Activated CD4-positive, alpha-beta T cell treated with anti-CD3 and anti-CD28 coated beads for 4 hours (primary cell): ENCODE measurements at places on chromosomes 7 and 10.

DNA sequence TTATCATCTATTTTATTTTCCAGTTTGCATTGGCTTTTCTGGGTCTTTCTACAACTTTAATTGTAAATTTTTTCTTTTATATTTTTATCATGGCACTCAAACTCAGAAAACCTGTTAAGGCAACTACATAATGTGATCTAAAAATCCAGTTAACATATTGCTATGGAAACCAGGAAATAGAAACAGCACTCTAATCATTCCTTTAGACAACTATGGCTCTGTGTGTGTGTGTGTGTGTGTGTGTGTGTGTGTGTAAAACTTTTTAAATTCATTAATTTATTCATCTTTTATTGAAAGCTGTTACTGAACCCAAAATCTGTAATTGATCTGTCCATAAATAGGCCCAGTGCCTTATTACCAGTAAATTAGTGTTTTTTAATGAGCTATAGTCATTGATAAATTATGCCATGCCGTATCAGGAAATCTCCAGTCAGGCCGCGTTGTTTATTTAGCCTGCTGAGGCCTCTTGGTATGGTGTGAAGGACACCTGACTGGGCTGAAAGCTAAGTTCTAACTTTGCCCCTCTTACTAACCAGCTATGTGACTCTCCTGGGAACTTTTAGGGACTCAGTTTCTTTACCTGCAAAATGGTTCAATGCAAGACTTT is 1.5 kb upstream of the MET start:
- no peak for DNase-seq

DNA sequence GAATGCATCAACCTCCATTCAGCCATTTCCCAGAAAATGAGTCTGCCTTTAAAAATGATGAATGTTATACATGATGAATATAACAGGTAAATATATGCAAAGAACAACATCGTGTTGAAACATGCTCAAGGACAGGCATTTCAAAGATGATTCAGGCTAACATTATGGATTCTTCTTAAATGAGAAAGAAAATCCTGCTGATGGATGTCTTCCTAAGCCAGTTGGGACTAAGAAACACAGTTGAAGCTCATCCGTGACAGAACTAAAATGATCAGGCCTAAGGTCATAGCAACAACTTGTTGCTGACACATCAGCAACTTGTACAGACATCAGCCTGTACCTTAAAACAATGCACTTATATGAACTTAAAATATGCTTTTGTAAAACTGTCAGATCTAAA is 267.9 kb downstream of the MAGI2 start:
- DNase-seq, result no peak

DNA sequence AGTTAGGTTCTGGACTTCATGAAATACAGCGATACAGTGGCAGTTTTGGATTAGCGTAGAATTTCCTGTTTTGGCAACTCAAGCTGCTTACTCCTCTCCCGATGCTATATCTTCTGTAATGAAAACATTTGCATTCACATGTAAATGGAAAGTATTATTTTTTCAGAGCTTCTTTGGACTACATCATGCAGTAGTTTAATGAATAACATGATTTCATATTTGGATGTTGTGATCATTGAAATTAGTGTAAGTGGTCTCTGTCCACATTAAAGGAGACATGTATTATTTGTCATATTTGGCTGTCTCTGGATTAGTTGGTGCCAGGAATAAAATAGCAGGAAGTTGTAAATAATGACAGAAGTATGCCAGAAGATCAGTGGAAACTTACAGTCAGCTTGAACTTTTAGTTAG is 331.6 kb downstream of the GFRA1 start:
- no peak for DNase-seq

DNA sequence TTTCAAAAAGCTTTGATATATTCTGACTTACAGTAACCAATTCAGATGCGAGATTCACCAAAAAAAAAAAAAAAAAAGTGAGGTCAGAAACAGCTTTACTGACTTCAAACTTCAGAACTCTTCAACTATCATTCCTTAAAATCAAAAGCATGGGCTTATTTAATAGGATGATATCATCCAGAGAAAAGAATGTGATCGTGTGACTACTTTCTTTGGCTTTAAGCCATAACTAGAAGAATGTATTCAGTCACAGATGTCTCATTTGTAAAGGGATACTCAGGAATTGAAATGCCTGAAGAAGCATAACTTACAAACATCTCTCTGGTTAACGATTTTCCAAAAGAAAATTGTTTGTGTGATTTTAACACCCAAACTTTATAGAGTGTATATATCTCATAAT is 11.5 kb downstream of the TPK1 start:
- DNase-seq, result no peak

GRCh38 chr7:105191331-105191730 is 177.3 kb downstream of the KMT2E start:
- DNase-seq, result no peak

- no peak for DNase-seq
Measured at GRCh38 chr7:26054386-26054785, 97.6 kb upstream of the NFE2L3 start.
